ENCODE measurements at places on chromosomes 13 and 19.

- DNase-seq: no peak
Measured at GRCh38 chr19:616747-617526, 16.4 kb downstream of the POLRMT start.

DNA sequence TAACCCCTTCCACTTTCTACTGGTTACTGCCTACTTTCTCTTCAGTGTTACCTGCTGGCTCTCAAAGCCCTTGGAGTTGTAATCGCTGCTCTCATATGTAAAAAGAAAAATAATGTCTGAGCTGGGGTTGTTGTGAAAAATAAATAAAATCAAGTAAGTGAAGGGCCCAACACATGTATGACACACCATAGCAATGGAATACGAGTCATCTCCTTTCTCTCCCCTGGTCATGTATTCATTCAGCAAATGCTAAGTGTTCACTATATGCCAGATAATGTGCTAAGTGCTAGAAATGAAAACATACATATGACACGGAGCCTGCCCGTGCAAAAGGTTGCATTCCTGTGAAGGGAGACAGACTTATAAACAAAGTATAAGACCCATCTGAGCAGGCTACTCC lies 535.0 kb downstream of the RFC3 start:
- DNase-seq: no peak

GRCh38 chr19:56253737-56254136 lies 18.8 kb upstream of the EDDM13 start:
- peak; percentile 28 for DNase-seq

GRCh38 chr13:47790755-47791154 lies 210.3 kb downstream of the SUCLA2 start:
- DNase-seq: no peak

DNA sequence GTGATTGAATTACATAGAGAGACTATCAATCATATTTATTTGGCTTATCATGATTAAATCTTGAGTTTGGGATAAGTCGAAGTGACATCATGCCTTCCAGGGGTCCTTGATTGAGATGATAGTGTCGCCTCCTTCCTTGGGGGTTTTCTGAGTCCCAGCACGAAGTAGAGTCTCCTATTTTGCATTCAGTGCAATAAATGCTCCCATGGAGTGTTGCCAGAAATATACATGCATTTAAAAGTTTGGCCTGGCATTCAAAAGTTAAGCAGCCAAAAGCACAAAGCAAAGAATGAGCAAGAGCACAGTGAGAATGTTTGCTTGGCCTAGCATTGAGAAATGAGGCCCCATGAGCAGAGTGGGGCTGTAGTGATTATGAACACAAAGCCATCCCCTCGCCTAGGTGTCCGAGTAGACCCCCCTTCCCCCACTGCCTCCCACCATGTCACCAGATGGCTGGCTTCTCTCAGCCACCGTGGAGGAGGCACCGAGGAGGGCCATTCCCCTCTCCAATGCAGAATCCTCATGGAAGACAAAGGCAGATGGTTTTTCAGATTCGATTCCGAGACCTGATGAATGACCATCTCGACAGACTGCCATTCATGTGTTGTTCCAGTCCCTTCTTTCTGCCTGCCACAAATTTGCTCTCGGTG lies 58.8 kb upstream of the UBL3 start:
- DNase-seq: no peak

DNA sequence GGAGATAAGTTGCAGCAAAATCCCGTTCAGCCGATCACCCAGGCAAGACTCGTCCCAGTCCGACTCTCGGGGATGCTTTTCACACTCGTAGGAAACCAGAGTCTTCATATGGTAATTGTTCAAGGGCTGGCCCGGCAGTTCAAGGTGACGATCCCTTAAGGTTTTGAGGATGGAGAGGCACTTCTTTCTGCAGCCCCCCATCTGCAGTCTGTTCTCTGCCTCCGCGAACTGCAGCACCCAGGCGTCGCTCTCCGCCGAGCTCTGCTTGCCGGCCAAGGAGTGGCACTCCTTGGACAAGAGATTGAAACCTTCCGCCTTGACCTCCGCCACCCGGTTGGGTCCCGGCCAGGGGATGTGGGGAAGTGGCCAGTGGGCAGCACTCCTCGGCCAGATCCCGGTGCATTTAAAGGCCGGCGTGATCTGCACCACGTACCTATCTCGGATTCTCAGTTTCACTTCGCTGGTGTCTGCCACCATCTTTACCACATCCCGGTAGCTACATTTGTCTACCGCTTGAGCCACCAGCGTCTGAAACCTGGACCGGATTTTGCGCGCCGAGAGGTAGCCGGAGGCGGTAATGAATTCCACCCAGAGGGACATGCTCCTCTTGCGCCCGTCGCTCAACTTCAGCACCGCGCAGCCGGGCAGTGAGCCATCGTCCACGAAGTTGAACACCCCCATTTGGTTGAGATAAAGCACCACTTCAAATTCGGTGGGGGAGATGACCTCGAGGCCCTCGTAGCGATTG lies 1.1 kb downstream of the MAB21L1 start:
- DNase-seq: peak; percentile 29

GRCh38 chr19:307111-307531 lies 15.9 kb upstream of the PLPP2 start:
- DNase-seq: no peak

All from urothelium cell line (cell line).